ENCODE measurements at places on chromosomes 2 and 18.

DNA sequence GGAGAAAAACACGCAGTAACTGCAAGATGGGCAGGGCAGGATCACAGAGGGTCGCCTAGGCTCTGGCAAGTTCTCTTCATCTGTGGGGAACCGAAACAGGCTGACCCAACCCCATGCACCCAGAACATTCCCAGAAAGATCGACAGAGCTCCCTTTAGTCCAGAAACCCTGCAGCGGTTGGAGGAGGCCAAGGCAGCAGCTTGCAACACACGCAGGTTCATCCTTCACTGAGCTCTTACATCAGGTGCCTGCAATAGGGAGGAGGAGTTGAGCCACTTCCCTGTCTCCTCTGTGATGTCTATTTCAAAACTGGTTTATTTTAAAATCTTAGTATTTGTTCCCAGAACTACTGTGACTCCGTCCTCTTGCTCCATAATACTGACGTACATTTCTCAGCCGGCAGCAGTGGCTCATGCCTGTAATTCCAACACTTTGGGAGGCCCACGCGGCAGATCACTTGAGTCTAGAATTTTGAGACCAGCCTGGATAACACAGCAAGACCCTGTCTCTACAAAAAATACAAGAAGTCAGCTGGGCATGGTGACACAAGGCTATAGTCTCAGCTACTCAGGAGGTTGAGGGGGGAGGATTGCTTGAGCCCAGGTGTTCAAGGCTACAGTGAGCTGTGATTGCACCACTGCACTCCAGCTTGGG lies 11.5 kb upstream of the SLC11A1 start:
- no peak for DNase-seq

DNA sequence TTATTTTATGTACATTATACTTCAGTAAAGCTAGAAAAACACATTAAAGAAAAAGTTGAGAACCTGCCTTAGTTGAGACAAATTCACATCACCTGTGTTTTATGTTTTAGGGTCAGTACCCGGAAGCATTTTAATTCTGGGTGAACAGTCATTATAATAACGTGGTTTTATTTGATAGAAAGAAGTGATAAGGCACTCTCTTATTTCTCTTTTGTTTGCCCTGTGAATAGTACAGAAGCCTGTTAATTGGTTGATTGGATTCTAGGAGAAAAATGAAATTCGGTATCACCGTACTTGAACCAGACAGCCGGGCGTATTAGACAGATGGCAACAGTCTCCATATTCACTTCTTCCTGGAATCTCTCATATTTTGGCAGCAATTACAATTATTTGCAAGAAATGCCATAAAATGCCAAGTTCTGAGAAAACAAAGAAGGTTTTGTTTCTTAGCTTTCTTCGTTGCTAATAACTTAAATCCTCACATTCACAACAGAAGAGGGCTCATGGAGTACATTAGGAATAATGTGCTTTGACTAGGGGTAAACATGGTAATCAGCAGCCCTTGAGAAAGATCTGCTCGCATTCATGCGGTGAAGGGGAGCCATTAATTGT lies 168.7 kb upstream of the RASGRP3 start:
- DNase-seq = no peak

- DNase-seq = no peak
These were observed 1.7 kb downstream of the MFF start for GRCh38 chr2:227326783-227327182.

DNA sequence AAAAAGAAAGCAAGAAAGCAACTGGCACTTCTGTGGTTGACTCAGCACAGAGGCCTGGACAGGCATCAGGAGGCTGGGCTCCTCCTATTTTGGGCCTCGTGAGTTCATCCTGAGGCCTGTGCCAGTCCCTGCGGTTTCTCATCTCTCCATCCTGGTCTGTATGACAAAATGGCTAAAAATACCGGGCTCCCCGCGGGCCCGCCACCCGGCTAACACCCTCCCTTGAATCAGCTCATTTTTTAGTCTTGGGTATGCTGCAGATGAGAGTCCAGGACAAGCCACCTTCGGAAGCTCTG lies 62.3 kb upstream of the YWHAQ start:
- DNase-seq = no peak
